ENCODE measurements at places on chromosomes 3 and 15.

GRCh38 chr3:62139957-62140356 is 233.4 kb downstream of the FEZF2 start:
- no peak for DNase-seq

DNA sequence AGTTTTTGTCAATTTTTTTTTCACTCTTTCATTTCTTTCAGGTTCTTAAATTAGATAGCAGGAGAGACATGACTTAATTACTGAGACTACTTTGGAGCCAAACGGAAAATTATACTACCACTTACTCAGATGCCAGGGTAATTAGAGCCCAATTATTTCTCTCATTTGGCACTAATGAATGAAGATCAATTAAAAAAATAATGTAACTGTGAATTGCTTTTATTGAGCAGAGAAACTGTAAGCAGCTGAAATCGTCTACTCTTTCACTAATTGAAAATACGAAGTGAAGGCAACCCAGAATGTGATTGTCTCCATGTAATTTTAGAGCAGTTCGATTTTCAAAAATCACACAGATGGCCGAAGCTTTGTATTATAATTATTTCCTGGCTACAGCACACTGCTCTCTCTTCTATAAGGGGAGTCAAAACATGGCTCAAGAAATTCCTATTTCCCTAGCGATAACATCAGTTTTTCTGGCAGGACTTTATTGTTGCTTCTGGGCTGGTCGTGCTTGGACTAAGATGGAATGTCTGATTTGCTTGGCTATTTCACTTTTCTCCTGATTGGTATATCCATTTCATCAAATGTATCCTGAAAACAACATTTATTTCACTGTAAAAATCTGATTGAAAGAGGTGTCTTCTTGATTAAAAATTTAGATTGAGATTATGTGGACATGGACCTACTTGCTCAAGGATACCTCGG is 55.8 kb upstream of the PDZRN3 start:
- DNase-seq = no peak

DNA sequence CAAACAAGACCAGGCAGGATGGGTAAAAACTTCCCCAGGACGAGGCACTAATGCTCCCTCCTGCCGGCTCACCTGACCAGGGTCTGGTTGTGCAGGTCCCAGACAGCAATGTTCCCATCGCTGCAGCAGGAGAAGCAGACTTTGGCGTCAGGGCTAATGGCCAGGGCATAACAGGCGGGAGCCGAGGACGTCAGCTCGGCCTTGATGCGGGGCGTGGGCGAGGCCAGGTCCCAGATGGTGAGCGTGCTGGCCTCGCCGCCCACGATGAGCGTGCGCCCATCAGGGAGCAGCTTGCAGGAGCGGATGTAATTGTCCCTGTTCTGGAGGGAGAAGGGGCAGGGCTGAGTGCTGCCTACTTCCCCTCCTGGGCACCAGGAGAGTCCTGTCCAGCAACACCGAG is 43.4 kb downstream of the TLE3 start:
- DNase-seq = no peak

GRCh38 chr3:34364335-34364734 is 565.9 kb downstream of the PDCD6IP start:
- no peak for DNase-seq

DNA sequence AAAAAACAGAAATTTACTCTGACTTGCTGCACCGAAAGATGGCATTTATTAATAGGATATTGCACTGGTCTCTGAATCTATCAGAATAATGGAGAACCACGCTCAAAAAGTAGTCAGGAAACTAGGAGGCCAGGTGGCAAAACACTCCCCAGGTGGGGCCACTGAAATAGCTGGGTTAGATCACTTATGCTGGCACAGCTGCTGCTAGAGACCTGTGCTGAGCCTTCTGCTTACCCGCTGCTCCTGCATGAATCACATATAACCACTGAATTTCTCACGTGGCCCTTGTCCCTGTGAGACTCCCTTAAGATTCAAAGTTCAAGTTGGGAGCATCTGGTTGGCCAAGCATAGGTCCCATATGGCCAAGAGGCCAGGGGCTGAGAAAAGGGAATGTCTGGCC is 66.0 kb upstream of the OXTR start:
- DNase-seq = no peak

DNA sequence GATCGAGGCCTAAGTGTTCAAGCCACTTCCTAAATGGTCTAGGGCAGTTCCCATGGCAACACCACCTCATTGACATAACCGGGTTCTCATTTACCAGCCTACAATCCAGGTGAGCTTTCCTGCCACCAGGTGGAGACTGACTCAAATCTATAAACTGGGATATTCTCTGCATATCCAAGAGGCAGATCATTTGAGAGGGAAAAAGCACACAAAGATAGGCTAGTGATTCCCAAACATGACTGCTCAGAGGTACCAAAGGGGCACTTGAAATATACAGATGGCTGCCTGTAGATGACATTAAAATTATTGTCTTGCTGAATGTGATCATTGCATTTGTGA is 141.3 kb upstream of the PROK2 start:
- DNase-seq = no peak

GRCh38 chr3:134710313-134710680 is 59.5 kb upstream of the KY start:
- no peak for DNase-seq

- DNase-seq = no peak
Measured at GRCh38 chr15:70476441-70476840, 286.9 kb downstream of the UACA start.

- DNase-seq = no peak
Measured at GRCh38 chr3:177571271-177571943, 374.1 kb upstream of the TBL1XR1 start.

DNA sequence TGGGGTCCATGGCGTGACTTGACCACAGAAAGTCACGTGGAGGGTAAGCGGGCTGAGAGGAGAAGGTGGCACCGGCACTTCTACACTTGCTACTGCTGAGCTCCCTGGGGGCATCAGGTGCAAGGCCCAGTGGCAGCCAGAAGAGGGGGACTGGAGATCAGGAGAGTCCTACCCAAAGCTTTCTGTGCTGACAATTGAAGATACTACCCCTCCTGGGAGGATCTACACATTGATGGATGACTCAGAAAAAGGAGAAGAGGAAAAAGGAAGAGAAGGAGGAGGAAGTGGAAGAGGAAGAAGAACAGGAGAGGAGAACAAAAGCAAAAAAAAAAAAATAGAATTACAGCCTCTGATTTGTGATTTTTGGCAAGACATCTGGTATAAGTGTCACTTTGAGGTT is 41.2 kb downstream of the MYO5C start:
- no peak for DNase-seq

GRCh38 chr3:115666081-115666480 is 42.8 kb downstream of the GAP43 start:
- DNase-seq = no peak

- DNase-seq = no peak
Measured at GRCh38 chr3:58989163-58989562, 60.7 kb downstream of the CFAP20DC start.

GRCh38 chr15:73139744-73140553 is 87.7 kb downstream of the NEO1 start:
- DNase-seq = no peak

GRCh38 chr15:36970522-36970921 is 129.8 kb downstream of the MEIS2 start:
- DNase-seq = no peak

DNA sequence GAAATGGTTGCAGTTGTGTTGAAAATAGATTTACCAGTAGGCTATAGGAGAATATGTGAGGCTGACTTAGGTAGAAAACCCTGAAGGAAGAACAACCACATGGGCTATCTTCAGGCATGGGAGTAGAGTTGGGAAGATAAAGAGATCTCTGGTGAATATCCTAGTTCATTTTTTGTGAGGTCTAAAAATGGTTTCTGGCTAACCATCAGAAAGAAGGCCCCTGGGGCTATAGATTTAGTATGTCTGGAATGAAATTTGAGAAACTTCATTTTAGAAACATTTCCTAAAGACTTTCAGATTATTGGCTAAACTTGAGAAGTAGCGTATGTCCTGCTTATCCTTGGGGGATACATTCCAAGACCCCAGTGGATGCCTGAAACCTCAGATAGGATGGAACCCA is 148.2 kb downstream of the NAALADL2 start:
- DNase-seq = no peak

- DNase-seq = no peak
Measured at GRCh38 chr3:43144761-43145490, 39.0 kb upstream of the POMGNT2 start.

DNA sequence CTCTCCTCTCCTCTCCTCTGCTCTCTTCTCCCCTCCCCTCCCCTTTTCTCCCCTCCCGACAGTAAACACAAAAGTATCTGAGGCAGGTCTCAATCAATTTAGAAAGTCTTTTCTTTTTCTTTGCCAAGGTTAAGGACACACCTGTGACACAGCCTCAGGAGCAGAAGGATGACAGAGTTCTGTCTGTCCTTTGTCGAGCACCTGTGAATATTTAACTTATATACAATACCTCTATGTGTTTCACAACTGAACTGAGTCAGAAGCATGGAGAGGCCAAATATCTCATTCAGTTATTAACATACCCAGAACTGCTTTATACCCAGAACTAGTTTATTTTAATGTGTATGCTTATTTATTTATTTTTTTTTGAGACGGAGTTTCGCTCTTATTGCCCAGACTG is 81.1 kb upstream of the ROBO1 start:
- DNase-seq = no peak

- no peak for DNase-seq
Measured at GRCh38 chr15:78211189-78211921, 23.0 kb downstream of the ACSBG1 start.

- no peak for DNase-seq
Measured at GRCh38 chr3:186425788-186426730, 64.0 kb upstream of the DGKG start.

- no peak for DNase-seq
Measured at GRCh38 chr3:188673646-188674186, 498.1 kb upstream of the TPRG1 start.

DNA sequence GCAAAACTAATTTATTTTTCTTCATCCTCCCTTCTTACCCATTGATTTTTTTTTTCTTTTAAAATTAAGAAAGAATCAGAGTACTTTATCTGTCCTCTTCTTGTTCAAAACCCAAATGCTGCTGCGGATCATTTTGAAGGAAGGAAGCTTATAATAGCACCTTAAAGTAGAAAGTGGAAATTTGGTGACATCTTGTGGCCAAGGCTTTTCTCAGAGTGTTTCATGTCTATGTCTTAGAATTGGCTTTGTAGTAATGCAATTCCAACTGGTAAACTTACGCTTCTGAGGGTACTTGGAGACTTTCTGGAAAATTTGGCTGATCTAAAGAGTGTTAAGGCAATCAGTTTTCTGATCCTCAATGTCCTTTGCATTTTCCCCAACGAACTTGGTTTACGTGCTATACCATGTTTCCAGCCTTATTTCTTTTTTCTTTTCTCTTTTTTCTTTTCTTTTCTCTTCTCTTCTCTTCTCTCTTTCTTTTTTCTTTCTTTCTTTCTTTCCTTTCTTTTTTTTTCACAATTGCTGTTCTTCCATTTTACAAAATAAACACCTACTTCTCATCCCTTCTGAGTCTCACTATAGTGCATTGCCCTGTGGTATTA is 30.7 kb downstream of the C3orf38 start:
- no peak for DNase-seq

DNA sequence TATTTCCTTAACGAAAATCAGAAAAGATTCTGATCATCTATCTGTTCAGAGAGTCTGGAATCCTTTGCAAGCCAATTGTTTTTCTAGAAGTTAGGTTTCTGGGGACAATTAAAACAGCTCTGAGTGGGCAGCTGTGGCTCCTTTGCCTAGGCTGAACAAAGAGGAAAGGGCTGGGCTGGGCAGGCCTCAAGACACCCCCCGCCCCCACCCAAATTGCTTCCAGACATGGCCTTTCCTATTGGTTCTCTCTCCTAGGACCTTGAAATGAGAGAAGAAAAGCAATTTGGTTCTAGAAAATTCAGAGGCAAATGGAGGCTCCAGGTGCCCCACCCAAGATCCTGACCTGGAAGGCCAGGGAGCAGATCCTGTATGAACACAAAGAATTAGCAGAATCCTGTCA is 2.3 kb upstream of the ADPGK start:
- DNase-seq = no peak

GRCh38 chr3:171013822-171014748 is 12.4 kb downstream of the SLC2A2 start:
- DNase-seq = no peak

DNA sequence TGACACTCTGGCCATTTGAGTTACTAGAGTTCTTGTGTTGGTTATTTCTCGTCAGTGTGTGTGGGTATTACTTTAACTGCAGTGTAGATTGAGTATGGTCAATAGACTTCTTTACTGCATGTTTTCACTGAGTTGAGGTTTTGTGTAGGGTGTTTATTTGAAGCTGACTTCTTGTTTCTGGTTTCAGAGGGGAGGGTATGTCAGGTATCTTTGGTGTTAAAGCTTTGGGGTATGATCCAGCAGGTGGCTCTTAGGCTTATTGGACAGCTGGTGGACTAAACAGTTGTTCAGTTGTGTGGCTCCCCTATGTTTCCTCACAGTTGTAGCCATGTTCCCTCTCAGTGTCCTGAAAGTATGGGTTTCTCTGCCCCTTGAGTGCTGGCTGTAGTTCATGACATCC is 72.0 kb downstream of the AKAP13 start:
- DNase-seq = no peak

DNA sequence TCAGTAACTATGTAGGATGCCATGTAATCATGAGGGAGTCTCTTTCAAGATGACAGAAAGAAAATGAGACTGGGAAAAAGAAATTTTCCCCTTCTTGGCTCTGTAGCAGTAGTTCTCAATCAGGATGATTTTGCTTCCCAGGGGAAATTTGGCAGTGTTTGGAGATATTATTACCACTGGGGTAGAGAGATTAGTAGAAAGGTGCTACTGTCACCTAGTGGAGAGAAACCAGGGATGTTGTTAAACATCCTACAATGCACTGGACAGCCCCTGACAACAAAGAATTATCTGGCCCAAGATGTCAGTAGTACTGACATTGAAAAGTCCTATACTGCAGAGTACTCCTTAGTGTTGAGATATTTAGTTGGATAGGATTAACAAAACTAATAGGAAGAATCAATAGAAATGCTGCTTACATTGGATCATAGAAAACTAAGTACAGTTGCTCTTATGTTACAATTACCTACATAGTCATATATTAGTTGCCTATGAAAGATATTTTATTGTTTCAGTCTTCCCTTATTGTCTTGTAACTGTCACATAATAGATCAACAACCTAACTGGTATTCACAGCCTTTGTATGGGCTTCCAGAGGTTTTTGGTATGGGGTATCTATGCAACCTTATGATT is 433.3 kb downstream of the RAP2B start:
- no peak for DNase-seq

GRCh38 chr15:84766461-84767035 is 18.2 kb downstream of the ZNF592 start:
- no peak for DNase-seq

GRCh38 chr3:63395960-63396359 is 117.9 kb downstream of the SYNPR start:
- DNase-seq = no peak

DNA sequence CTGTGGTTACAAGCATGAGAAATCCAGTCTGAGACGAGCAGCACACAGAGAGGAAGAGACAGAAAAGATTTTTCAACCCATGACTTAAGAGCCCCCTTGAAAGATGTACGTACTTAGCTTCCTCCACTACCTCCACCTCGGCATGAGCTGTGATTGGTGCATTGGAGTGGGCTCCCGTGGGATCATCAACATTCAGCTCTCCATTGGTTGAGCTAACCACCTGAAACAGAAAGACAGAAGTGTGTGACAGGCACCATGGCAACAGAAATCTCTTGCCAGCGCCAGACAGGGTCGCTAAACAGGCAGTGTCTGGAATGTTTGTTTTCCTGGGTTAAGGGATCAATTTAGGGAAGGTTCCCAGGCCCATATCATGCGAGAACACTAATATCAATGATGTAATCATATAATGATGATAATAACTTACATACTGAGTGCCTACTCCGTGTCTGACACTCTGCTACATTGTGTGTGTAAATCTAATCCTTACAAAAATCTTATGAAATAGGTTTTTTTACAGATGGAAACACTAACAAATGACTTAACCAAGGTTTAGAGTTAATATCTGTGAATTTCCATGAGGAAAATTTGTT is 17.5 kb upstream of the PPIB start:
- DNase-seq = no peak

Data from stimulated activated CD4-positive, alpha-beta T cell treated with anti-CD3 and anti-CD28 coated beads, Interleukin-1b, Interleukin-23, amount 100 ng/mL, for 1 hour (primary cell).